ENCODE measurements at places on chromosomes 2 and 18. TPM values are rescaled to one million over a fixed set of nuclear protein-coding genes. Genes with fewer than 3 reads are reported as not detected.

CCDC74B gene
- not detected for total RNA-seq

DCDC2C gene
- total RNA-seq: not detected

GKN2 gene
- total RNA-seq: not detected

GPR55 gene
- 7.8 TPM for total RNA-seq

FOXD4L1 gene
- 0.24 TPM for total RNA-seq

ZAP70 gene
- total RNA-seq: 432 TPM

CEBPZOS gene
- 29.0 TPM for total RNA-seq

METAP1D gene
- total RNA-seq: 12.0 TPM
